Cortex of kidney (tissue), 1 donor: ENCODE measurements at places on chromosomes 4 and X.

DNA sequence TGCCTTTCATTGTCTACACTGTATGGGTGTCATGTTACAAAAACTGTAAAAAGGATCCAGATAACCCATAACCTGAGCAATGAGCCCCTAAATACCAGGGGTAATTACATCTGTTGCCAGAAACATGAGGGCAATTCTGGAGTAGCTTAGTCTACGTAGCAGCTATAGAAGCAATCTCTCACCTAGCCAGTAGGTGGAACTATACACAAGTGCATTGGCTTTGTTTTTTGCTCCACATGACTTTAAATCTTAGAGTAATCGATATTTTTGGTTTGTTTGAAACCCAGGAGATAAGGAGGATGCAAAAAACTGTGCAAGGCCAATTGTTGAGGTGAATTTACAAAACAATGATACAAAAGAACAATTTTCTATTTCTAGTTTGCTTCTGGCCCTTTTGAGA is 57.5 kb downstream of the GPR82 start:
- no peak for DNase-seq

- no peak for DNase-seq
Measured at GRCh38 chr4:145605941-145606340, 13.2 kb upstream of the MMAA start.

DNA sequence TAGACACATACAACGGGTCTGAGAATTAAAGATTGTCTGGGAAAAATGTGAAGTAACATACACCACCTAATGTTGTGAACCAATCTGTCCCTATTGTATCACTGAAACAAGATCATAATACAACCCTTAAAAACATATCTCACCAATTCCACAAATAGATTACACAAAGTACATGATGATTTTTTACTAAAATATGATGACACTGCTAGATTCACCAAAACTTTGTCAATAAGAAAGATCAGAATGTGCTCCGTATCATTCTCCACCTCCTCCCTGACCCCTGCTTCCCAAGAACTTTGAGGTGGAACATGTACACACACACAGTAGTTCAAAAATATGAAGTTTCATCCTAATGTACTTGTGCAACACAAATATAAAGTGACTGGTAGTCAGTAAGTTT is 862.0 kb downstream of the PCDH18 start:
- no peak for DNase-seq

GRCh38 chr4:22686141-22686540 is 6.6 kb upstream of the GBA3 start:
- DNase-seq, result no peak

DNA sequence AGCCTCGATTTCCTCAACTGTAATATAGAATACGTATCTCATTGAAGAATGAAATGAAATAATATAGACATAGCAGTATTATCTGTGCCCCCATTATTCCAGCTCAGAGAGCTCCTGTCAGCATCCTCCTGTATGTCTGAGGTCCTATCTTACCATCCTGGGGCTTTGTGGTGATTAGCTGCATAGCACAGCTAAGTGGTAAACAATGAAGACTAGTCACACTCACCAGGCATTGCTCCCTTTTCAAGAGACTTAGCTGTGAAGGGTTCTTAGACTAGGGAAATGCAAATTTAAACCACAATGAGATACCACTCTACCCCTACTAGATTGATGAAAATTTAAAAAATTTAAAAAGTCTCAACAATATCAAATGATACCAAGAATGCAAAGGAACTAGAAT is 172.9 kb downstream of the SLC39A8 start:
- DNase-seq, result no peak

GRCh38 chr4:93031431-93032098 is 727.8 kb downstream of the GRID2 start:
- no peak for DNase-seq

GRCh38 chr4:107037199-107037584 is 1.1 kb upstream of the DKK2 start:
- DNase-seq, result no peak

DNA sequence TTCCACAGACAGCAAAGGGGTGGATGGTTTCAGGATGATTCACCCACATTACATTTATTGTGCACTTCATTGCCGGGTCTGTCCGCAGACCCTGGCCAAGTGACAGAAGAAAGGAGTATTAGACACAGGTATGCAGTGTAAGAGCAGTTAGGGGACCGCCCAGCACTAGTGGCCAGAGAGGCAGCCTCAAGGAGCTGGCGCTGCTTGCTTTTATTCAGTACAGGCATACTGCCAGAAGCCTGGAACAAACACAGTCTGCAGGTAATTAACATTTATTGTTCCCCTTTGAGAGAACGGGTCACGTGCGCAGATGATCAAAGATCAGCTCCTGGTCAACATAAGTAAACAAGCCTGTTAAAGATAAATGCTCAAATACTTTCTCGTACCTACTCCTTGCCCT is 1639.0 kb upstream of the IGFBP7 start:
- DNase-seq, result no peak

DNA sequence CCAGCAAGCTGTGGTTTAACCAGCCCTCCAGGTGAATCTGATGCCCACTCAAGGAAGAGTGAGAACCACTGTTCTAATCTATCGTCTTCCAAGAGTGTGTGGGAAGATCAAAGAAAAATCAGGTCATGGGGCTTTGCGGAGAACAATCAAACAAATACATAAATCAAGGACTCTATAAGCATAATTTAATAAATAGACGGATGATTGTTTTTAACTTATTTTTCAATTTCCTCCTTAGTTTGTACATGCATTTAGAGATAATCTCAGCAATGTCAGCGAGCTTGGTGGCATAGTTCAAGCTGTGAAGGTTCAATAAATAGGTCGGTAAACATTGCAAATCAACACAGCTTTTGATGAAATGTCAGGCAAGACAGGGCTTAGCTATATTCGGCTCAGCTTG is 84.9 kb downstream of the DMD start:
- no peak for DNase-seq

- DNase-seq, result no peak
Measured at GRCh38 chr4:38504396-38504715, 159.6 kb upstream of the KLF3 start.

- DNase-seq, result no peak
Measured at GRCh38 chr4:75630937-75631329, 605 bp upstream of the CDKL2 start.

DNA sequence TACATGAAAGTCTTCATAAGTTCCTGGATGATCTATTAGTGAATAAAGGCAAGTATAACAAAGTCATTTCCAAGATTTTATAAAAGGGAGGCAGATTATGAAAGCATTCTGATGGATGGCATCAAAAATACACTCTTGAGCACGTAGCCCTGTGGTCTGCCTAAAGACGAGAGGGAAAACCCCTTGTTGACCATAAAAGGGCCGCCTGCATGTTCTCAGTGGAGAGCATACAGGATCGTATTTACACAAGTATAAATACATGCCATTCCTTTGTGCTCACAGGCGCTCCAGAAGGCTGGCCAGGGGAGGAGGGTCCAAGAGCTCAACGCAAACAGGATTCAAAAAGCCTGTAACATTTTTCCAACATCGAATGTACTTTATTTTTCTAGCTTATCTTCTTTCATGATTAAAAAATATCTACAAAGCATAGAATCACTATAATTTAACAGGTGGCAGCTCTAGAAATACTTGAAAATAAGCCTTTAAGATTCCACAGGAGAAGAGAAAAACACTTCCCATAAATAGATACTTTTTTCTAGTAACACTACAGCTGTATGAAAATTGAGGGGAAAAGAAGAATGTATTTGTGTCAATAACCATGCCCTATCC is 29.6 kb downstream of the PDGFC start:
- no peak for DNase-seq

DNA sequence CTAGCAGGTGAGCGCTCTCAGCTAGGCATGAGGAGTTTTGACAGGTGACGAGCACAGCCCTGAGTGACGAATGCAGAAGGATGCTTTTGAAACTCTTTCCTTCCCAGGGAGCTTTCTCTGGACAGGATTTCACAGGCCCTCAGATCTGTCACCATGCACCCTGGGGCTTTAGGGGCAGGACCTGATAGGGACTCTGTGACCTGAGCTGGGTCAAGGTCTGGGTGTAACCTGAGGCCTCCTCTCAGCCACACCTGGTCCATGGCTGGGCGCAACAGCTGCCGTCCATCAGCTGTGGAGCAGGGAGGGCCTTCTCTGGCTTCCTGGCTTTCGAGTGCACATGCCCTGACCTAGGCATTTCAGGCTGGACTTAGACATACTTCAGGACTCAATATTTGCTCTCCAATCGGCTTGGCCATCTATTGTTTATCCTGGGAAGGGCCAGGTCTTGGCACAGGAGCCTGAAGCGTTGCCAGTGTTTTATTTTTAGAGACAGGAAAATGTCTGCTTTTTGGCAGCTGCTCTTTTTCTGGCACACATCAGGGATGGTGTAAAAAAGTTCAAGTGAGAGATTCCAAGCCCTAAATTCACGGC is 56.4 kb downstream of the C4orf51 start:
- no peak for DNase-seq

GRCh38 chr4:124435274-124435950 is 277.1 kb downstream of the ANKRD50 start:
- no peak for DNase-seq

DNA sequence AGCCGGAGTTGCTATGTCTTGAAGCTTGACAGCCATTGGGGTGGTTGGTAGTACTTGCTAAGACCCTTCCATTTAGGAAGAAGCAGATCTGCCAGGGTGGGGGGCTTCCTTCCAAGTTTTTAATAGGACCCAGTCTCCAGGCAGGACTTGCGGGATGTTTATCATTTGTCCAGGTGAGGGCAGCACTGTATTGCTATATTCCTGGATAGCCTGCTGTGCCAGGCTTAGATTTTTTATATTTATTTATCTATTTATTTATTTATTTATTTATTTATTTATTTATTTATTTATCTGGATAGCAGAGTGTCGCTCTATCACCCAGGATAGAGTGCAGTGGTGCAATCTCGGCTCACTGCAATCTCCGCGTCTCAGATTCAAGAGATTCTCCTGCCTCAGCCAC is 87.4 kb upstream of the CT45A1 start:
- no peak for DNase-seq

GRCh38 chrX:40105835-40106675 is 8.3 kb upstream of the BCOR start:
- no peak for DNase-seq

GRCh38 chr4:112127048-112127637 is 18.1 kb upstream of the FAM241A start:
- no peak for DNase-seq

DNA sequence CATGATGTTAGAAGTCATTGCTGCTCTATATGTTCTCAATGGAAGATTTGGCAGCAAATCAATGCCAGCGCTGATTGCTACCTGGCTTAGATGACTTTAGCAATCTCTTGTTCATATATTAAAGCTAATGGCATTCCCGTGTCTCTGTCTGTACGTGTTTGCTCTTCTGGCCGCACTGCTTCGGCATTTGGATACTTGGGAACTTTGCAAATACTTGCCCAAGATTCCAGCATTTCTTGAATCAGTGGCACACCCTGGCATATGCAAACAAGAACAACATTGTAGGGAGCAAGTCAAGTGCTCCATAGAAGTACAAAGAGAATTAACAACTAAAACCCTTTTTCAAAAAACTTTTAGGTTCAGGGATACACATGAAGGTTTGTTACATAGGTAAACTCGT is 128.9 kb upstream of the TMEM164 start:
- no peak for DNase-seq

DNA sequence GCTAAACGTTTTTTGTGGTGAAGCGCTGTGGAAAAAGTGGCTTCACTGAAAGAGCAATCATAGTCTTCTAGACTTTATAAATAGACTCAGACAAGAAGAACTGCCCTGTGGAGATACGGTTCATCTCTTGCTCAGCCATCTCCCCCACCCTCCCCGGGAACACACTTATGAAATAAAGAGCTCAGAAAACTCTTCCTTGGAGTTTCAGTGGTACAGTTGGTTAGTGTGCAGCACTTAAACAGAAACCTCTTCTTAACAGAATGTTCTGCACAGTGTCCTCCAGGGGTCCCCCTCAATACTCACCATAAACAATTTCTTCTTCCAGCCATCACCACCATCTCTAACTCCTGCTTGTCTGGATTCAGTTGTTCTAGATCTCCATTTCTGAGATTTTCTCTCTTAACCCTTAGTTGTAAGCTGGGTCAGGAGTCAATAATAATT is 313.0 kb downstream of the ARHGAP10 start:
- DNase-seq, result no peak

GRCh38 chr4:56701644-56702043 is 20.5 kb upstream of the HOPX start:
- no peak for DNase-seq

DNA sequence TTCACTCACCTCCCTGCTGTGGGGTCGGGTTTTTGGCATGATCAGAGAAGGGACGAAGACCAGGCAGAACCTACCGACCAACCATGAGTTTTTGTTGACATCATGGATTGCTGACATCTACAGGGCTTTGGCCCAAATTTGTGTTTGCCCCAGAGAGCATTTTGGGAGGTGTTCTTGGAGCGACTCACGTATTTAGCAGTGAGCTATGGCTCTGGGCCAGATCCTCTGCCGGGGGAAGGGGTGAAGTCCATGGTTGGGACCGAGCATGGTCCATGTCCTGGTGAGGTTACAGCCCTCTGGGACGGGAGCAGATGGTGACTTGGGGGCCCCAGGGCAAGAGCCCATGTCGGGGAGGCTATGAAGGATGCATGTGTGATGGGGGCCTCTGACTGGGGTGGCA is 17.4 kb downstream of the SORCS2 start:
- no peak for DNase-seq

DNA sequence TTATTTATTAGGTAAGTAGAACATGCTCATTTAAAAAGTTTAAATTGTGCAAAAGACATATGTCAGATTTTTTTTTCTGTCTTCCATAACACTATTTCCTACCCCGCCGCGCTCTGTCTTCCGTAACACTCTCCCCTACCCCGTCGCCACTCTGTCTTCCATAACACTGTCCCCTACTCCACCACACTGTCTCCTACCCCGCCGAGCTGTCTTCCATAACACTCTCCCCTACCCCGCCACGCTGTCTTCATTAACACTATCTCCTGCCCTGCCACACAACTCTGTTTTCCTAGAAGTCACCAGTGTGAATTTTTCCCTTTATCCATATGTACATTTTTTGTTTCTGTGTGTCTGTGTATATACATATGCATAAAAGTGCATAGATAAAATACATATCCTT is 4.4 kb downstream of the MSMO1 start:
- DNase-seq, result no peak

DNA sequence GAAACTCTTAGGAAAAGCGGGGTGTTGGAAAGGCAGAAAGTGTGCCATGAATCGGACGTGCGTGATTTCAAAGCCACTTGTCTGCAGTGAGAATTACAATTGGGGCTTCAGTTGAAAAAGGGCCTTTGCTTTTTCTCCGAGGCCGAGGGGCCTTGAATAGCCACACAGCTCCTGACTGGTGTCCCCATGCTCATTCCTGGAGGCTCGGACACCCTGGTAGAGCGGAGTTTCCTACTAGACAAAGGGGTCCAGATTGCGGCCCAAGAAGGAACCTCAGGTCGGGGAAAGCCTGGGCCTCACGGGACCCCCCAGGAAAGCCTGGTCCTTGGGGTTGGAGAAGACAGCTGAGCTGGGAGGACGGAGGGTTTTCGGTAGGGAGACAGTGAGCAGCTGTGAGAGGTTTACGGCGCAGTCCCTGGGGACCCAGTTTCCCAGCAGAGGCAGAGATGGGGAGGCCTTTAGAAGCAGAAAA is 3.0 kb upstream of the SHOX start:
- DNase-seq, result no peak
